ENCODE measurements at places on chromosomes 5 and 9.

DNA sequence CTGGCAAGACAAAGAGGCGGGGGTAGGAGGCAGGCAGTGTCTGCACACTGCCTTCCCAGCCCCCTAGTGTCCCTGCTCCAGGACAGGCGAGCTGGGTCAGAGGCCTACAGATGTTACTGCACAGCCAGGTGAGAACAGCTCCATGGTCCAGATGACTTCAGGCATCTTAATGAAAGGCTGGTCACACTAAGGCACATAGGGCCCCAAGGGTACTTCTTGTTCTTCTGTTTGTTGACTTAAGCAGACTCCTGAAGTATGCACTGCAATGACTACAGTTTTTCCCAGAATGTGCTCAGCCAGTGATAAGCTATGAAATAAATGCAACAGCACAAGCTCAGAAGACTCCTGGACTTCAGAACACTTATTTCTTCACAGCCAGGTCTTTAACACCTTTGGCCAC, 27.4 kb downstream of the ATPSCKMT start:
- DNase-seq = peak; percentile 39

DNA sequence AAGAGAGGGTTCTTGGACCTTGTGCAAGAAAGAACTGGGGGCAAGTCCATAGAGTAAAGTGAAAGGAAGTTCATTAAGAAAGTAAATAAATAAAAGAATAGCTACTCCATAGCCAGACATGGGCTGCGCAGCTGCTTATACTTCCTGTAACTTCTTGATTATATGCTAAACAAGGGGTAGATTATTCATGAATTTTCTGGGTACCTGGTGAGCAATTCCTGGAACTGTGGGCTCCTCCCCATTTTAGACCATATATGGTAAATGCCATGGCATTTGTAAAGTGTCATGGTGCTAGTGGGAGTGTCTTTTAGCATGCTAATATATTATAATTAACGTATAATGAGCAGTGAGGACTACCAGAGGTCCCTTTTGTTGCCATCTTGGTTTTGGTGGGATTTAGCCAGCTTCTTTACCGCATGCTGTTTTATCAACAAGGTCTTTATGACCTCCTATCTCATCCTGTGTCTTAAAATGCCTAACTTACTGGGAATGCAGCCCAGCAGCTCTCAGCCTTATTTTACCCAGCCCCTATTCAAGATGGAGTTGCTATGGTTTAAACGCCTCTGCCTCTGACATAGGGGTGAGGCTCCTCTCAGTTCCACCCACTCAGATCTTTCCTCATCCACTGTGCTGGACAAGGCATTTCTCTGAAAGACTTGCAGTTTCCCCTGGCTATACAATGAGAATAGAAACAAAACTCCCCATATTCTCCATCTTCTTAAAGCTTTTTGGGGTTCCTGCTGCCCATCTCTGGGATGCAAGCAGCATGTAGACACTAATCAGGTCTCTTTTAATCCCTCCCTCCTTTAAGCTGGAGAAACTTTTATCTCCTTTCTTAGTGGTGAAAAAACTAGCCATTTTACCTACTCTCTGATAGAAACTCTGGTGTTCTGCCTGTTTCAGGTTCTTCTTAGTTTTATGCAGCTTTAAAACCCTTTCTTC, 91.2 kb downstream of the ARRDC3 start:
- no peak for DNase-seq

DNA sequence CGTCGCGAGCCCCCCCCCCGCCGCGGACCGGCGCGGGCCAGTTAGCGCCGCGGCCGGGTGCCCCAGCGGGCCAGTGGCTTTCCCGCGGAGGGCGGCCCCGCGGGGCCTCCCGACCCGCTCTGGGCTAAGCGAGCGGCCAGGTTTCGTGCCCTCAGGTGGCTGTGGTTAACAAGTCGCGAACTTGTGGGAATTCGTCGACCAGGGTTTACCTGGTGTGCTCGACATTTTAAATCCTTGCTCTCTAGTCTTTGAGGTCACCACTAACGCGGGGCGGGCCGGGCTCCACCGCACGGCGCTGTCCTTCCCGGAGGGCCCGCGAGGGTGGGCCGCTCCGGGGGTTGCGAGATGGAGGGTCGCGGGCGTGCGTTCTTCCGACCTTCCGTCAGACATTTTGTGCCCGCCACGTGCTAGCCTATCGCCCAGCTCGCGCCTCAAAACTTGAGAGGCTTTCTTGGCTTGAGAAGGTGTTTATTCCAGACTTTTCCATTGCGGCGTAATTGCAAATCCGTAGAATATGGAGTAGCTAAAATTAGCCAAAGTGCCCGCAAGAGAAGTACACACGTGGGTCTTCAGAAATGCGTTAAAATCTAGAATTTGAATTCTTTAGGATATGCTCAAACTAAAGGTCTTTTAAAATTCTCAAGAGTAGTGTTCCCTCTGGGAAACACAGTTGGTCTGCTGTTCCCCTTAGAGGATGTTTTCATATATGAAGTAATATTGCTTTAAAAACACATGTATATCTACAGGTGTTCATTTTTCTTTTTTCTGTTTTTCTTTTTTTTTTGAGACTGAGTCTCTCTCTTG, 2.1 kb downstream of the ANP32B start:
- peak; percentile 31 for DNase-seq

DNA sequence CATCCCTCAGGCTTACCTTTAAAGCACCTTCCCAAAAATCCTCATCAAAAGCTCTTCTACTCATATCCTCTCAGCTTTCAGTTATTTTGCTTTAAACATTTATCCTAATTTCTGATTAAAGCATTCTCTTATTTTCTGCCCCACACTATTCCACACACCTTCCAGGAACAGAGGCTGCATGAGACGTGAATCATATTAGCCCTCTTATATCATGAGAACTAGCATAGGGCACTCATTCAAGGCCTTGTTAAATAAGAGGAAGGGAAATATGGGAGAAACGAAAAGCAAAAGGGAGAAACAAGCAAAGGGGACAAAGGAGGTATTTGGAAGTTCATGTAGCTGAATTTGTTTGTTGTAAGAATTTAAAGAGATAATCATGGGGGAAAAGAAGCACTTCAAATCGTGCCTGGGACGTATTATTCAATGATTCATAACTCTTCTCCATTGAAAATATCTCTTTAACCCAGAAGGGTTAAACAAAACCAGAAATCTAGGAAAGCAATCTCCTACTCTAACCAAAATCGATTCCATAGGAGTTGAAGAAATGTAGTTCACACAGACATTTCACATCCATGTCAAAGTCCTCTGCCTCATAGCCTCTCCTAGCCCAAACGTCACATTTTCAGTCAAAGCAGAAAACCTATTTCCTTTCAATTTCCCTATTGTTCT, 4.1 kb downstream of the ALDH1A1 start:
- DNase-seq = no peak

DNA sequence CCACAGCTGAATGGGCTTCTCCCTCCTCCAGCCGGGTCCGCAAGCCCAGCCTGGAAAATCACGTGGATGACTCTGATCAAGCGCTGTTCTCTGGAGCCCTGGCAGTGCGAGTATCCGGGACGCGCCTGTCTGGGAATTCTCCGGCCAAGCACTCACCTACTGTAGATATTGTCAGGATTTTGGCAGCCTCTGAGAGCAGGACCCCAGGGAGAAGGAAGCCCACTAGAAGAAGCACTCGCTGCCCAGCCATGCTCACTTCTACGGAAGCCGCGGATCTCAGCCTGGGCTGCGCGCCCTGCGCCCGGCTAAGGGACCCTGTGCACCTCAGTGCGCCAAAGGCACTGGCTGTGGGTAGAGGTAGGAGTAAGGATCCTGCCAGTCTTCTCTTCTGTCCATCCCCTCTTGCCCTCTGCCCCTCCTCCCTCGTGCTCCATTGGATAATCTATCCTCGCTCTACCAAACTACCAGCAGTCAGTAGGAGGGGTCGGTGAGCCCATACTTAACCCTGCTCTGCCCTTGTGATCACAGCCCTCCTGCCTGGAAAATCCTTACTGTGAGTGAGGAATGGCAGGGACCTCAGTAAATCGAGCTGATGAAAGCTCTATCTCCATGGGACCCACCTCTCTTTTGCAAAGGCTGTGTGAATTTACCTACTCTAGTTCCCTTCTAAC, at the start of gene UGT3A2:
Gene UGT3A2, minus strand, starts transcription at position 343 of the 671 bp plus-strand sequence. Its CDS starts 93 bp downstream, at position 250.
- DNase-seq = no peak

DNA sequence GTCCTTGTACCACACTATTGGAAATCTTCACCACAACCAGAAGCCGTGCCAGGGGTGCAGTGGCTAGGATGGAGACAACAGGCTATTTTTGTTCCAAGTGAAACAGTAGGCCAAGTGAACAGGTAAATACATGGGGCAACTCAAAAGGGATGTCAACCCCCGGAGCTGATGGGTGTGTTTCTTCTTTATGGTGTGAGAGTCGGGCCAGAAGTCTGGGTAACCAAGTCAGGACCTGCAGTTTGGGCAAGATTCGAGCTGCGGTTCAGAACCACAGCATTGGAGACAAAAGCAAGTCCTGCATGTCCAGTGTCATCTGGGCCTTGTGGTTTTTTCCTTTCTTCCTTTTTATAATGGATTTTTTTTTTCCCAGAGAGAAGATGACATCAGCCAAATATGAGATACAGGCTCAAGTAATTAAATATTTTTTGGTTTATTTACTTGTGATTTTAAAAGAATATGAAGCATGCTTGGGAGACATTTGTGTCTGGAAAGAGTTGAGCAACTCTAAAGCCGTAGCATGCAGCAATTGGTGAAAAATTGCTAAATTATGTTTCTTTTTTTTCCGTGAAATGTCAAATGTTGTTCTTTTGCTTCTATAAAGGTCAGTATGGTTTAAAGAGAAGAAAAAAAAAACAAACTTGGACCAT, 261.6 kb downstream of the ARRDC3 start:
- DNase-seq = no peak

- DNase-seq = peak; percentile 31
Measured at GRCh38 chr5:139749242-139749641, 46.4 kb upstream of the PSD2 start.

- peak; percentile 72 for DNase-seq
Measured at GRCh38 chr9:18861609-18862544, 171.1 kb downstream of the SAXO1 start.

- no peak for DNase-seq
Measured at GRCh38 chr5:310941-311434, 10.5 kb upstream of the AHRR start.

GRCh38 chr5:127909066-127909465, 174.5 kb upstream of the SLC12A2 start:
- DNase-seq = peak; percentile 32

GRCh38 chr9:21919377-21920362, 74.5 kb downstream of the CDKN2A start:
- DNase-seq = peak; percentile 50

GRCh38 chr9:98985596-98985995, 41.9 kb downstream of the COL15A1 start:
- DNase-seq = no peak

GRCh38 chr5:58281189-58281588, 178.7 kb downstream of the PLK2 start:
- no peak for DNase-seq

GRCh38 chr9:127780126-127780885, 1.8 kb upstream of the SH2D3C start:
- no peak for DNase-seq

GRCh38 chr5:143174714-143175398, 228.6 kb downstream of the NR3C1 start:
- no peak for DNase-seq

GRCh38 chr5:5178136-5178535, 38.0 kb downstream of the ADAMTS16 start:
- DNase-seq = no peak

DNA sequence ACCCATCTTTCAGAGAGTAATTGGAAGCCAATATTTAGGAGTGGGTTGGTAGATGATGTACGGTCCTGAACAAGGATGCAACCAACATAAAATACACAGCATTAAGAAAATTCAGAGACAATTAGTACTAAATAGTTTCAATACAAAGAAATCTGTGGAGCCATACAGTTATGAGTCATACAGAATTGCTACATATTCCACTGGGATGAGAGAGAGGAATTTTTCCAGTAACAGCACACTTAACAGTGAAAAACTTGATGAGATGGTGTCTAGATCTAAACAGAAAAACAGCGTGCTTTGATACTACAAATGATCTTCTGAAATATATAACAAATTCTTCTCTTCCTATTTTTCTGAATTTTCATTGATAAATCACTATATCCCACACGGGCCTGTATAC, 1999.3 kb upstream of the CDH9 start:
- DNase-seq = no peak

GRCh38 chr9:100427366-100428263, 672 bp downstream of the MSANTD3 start:
- DNase-seq = peak; percentile 76

- no peak for DNase-seq
Measured at GRCh38 chr9:14346231-14346791, 32.4 kb upstream of the NFIB start.

GRCh38 chr5:96259151-96259772, 173.8 kb downstream of the PCSK1 start:
- DNase-seq = peak; percentile 70

- no peak for DNase-seq
Measured at GRCh38 chr5:120582635-120583034, 118.5 kb downstream of the PRR16 start.

GRCh38 chr9:69916950-69917349, 96.3 kb downstream of the CFAP95 start:
- DNase-seq = peak; percentile 48

DNA sequence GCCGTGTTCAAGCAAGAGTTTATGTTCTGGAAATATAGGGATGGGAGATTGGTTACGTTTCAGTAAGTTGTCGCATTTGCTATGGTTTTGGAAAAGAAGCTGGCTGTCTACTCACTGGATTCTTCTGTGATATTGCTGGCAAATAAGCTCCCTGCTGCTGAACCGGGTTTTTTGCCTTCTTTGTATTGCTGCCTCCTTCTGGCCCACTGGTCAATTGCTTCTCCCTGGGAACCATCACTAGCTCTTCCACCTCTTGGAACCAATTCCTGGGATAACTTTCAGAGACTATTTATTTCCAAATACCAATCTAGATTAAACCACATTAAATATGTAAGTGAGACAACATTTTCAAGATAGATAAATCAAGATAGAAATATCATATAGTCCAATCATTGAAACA, 43.0 kb downstream of the NUDT12 start:
- peak; percentile 15 for DNase-seq

- DNase-seq = no peak
Measured at GRCh38 chr5:133227082-133227481, 175.3 kb downstream of the HSPA4 start.

DNA sequence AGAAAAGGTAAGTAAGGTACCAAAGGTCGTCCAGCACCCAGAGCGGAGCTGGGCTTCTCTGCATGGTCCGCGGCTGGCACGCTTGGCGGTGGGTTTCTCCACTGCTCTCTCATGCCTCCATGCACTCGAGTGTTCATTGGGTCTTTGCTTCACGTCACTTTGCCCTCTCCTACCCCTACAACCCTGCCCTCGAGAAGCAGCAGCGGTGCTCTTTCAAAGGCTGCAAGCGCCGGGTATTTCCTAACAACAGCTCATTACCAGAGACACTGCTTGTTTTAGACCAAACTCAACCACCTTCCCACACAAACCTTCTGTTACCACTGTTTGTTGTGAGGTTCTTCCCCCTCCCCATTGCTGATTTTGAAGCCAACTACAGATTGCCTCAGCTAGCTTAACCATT, 21.5 kb upstream of the ZBTB34 start:
- no peak for DNase-seq

DNA sequence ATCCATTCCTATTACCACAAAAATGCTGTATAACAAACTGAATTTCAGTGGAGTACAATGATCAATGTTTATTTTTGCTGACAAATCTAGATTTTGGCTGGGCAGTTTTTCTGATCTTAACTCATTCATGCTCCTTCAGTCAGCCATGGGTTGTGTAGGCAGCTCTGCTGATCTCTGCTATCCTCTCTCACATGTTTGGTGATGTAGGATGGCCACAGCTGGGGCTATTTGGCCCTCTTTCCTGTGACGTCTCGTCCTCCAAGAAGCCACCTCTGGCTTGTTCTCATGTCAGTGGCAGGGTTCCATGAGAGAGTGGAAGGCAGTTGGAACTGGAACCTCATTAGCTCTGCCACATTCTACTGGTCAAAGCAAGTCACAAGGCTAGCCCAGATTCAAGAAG, 8.9 kb downstream of the NLN start:
- DNase-seq = no peak

Measured in fibroblast of skin of back (primary cell).